Retinal pigment epithelial cell (primary cell): ENCODE measurements at places on chromosomes 7 and 10.

DNA sequence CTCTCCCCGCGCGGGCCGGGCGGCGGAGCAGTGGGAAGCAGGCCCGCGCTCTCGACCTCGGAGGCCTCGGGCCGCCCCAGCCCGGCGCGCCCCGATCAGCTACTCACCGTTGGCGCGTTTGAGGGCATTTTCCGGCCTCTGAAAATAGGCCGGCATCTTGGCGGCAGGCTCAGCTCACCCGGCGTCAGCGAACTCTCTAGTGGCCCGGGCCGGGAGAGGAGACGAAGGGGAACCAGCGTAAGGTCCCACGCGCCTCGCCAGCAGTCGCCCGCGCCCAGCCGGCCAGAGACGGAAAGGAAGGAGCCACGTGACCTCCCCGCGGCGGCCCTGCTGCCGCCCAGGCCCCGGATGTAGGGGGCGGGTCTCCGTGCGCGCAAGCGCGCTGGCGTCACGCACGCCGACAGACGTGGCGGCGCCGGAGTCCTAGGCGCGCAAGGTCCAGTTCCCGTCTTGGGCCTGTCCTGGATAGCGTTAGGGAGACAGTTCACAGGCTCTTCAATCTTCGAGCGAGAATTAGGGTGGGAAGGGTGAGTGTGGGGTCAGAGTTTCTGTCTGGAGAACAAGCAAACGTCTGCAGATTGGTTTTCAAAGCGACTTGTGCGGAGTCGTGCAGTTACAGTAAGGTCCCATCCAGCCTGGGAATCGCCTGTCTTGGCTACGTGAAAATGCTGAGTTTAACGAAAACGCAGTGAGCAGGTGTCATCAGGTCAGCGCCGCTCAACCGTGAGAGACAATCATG lies at the start of gene EIF3A:
Gene EIF3A (minus strand): TSS at position 297 of the 739 bp plus-strand sequence. CDS start 141 bp downstream, at position 156.
- DNase-seq: peak; percentile 65

GRCh38 chr10:14536241-14537213 lies 205.8 kb upstream of the FRMD4A start:
- no peak for DNase-seq

DNA sequence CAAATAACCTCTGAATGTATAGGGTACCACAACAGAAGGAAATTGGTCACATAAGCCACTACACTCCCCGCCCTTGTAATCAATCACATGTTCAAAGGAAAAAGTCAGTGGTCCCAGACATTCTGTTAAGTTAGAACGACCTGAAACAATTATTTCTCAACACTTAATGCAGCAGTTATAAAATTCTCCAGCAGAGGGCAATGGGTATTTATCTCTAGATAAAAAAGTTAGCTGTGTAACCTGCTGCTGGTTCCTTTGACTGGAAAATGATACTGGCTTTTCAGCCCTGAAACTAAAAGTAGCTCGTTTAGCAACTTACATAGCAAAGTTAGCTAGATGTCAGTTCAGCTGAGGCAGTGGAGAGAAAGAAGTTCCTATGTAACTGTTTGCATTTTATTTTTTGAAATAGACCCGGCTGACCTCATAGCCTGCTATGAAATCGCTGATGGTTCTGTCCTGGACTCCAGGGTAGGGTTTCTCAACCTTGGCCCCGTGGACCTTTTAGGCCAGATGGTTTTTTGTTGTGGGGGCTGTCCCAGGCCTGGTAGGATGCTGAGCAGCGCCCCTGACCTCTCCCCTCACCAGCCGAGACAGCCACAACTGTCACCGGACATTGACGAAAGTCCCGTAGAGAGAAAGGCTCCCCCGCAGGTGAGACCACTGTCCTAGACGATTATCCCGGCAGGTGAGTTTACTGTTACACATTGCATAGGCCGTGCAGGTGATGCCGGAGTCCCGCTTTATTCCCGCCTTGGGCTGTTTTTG lies 40.2 kb upstream of the PROSER2 start:
- no peak for DNase-seq

GRCh38 chr10:4069491-4069890 lies 284.5 kb upstream of the KLF6 start:
- no peak for DNase-seq

DNA sequence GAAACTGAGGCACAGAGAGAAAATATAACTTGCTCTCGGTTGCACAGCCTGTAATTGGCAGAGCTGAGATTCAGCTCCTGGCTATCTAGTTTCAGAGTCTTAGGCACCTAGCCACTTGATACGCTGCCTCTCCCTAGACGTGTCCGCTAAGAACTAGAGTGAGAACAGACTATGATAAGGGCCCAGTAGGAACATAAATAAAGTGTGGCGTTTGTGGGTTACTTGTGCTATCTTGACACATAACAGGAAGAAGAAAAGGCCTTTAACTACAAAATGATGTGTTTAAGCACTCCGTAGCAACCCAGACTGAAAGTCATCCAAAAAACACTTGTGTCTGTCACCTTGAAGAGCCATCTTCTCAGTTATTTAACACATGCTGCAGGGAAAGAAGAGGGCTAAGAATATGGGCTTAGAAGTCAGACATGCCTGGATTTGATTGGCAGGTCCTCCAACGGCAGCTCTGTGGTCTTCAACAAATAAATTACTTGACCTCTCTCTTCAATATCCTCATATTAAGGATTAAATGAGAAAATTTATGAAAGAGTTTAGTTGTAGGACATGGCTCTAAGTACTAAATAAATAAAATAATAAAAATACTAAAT lies 96.2 kb downstream of the SGMS1 start:
- DNase-seq: no peak

GRCh38 chr7:122307228-122307621 lies 2.7 kb upstream of the FEZF1 start:
- no peak for DNase-seq

DNA sequence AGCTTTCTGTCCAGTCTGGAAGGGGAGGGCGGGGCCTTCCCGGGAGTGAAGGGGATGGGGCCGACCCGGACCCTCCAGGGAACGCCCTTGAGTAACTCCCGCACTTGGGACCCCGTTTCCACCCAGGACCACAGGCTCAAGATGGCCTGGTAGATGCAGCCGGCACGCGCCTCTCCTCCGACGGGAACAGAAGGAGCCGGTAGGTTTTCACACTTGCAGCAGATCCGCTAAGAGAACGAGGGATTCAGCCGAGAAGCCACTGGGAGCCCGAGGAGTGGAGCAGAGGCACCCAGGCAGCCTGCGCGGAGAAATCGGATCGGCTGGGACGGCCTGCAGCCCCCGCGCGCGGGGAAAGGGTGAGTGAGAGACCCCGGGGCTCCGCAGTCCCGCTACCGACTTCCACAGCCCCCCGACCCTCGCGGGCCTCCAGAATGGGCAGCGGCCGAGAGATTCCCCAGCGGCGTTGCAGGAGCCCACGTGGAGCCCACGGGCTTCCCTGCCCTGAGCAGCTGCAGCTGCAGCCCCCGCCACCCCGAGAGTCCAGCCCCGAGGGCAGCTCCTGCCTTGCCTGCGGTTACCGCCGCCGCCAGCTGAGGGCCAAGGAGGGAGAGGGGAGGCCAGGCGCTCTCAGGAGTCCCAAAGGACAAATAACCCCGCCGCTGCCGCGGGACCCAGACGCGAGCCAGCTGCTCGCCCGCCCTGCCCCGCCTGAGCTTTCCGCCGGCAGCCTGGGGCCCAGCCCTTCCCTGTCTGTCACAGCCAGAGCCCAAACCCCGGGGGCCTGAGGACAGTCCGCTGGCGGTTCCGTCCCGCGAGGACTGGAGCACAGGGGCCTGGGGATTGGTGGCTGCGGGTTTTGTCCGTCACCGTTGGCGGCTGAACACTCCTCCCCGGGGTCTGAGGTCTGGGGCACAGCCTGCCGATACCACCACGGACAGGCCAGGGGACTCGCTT lies 21.8 kb downstream of the IFT22 start:
- no peak for DNase-seq

DNA sequence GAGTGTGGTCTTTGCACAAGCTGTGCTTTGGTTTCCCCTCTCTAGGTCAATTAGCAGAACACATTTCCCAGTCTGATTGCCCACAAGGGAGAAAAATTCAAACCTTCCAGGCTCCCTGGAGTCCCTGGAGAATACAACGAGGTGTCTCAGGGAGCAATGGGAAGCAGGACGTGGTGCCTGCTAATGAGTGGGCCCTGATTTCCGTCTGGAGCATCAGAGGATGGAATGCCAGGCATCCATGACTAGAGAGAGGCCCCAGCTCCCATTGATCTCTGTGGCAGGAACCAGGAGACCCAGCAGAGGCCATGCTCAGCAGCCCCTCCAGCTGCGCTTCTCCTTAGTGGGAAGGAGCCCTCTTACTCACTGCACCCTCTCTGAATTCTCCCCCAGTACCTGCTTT lies 33.2 kb upstream of the TLX1 start:
- DNase-seq: no peak

- DNase-seq: no peak
Measured at GRCh38 chr7:130429019-130429418, 11.8 kb downstream of the CEP41 start.

- DNase-seq: no peak
Measured at GRCh38 chr7:44563171-44563679, 10.5 kb downstream of the DDX56 start.

DNA sequence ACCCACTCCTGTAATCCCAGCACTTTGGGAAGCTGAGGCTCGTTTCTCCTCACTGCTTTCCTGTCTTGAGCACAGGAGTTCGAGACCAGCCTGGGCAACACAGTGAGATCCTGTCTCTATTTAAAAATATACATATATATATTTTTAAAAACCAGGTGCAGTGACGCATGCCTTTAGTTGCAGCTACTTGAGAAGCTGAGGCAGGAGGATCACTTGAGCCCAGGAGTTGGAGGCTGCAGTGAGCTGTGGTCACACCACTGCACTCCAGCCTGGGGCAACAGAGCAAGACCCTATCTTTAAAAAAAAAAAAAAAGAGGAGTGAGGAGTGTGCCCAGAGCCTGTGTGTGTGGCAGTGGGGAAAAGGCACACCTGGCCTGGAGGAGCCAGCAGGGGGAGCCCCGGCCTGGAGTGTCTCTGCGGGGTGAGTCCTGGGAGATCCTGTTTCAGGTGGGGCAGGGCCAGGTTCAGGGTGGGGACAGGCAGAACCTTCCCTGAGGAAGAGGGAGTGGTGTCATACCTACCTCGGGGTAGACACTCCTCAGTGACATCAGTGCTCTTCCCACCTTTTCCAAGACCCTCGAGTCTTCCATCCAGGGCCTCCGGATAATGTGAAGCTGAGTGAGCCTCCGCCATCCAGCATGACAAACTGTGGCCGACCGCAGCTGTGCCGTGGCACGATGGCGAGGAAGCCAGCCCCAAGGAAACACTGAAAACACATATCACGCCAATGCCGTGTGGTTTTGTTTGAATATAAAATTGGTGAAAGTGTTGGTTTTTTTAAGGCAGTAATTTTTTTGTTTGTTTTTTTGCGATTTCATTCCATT lies 9.0 kb upstream of the ARPC1B start:
- no peak for DNase-seq

DNA sequence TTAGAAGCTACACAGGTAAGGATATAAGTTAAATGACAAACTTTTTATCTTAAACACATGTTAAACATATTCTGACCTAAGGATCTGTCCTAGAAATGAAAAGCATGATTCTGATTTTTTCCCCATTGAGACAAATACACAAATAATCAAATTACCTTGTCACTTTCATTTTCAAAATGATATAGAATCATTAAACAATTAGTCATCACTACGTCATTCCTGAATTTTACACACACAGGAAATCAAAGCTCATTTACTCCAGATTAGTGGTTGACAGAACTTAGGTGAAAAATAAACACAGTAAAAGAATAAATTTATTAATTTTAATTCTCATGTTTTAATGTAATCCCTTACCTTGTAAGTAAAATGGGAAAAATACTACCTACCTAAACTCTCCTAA lies 89.0 kb downstream of the AASS start:
- peak; percentile 2 for DNase-seq

DNA sequence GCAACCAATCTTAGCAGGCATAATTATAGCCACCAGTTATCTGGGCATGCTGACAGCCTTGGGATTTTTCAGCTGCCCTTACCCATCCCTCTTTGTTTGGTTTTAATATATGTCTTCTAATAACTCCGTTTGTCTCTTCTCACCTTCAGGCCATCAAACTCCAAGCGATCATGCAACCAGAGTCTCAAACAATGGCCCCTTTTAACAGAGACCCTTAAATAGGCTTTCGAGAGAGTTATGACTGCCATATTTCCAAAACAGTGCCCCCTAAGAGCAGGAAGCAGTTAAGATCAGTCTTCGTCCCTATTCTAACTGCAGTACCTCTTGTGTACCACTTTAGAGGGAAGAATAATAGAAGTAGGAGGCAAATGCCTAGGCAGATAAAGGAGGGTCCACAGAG lies 157.5 kb downstream of the DGKB start:
- DNase-seq: no peak
